ENCODE measurements at places on chromosomes 11 and 22.

GRCh38 chr11:120904116-120904515, 119.8 kb upstream of the TBCEL start:
- no peak for DNase-seq

DNA sequence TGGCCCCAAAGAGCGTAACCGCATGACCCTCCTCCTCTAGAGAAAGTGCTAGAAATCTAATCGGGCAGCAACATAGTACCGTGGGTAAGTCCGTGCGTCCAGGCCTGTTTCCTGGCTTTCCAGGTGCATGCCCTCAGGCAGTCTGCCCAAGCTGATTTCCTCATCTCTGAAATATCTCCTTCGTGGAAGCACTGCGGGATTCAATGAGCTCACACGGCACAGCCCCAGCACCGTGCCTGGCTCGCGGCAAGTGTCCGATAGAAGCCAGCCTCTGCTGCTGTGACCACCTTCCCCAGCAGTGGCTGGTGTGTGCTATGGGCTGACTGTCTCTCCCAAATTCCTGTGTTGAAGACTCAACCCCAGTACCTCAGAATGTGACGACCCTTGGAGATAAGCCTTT, 20.7 kb downstream of the RPUSD4 start:
- no peak for DNase-seq

DNA sequence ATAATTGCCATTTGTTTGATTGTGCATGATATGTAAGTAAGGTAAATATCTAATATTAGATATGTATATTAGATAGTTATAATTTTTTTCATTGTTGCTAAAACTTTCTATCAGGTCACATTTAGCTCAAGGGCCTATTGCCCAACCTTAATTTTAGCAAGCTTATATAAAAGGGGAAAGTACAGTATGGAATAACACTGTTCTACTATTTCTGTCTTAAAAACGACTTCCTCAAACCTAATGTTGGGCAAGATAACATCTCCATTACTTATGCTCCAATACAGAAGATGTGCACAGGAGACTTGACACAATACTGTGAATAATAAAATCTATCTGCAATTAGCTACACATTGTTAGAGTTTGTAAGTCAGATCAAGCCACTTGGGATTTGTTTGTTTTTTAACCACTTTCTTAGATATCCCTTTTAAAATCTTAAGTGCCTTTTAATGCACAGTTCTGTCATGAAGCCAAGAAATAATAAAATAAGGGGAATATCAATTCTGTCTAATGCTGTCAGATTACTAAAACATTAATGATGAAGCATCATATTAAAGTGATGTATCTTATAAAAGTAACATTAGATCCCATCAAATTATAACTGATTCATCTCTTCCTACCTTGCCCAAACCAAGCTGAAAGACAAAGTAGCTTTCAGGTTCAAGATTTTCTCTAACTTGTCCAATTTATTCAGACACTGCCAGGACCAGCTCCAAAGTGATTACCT, 98.1 kb downstream of the SIK3 start:
- no peak for DNase-seq

GRCh38 chr11:116918925-116919655, 81.7 kb upstream of the APOA1 start:
- DNase-seq: no peak

- DNase-seq: peak; percentile 46
Observed at GRCh38 chr22:46425016-46425415, 89.5 kb downstream of the TRMU start.

- peak; percentile 54 for DNase-seq
Observed at GRCh38 chr11:116078101-116078591, 573.9 kb upstream of the CADM1 start.

- DNase-seq: no peak
Observed at GRCh38 chr11:134861490-134862104, 449.6 kb upstream of the B3GAT1 start.

- no peak for DNase-seq
Observed at GRCh38 chr11:64260147-64260708, 8.9 kb downstream of the PLCB3 start.

- no peak for DNase-seq
Observed at GRCh38 chr11:128416976-128417375, 170.4 kb downstream of the ETS1 start.

- DNase-seq: peak; percentile 73
Observed at GRCh38 chr22:43118953-43119458, 8.5 kb downstream of the BIK start.

Measured in NCI-H526 treated with DMSO at 0.1 percent for 48 hours (cell line).